Endothelial cell of umbilical vein (primary cell): ENCODE measurements at places on chromosomes 1 and 21.
A peak's percentile ranks its signal among the peaks of the same experiment; 100 is the strongest.

DNA sequence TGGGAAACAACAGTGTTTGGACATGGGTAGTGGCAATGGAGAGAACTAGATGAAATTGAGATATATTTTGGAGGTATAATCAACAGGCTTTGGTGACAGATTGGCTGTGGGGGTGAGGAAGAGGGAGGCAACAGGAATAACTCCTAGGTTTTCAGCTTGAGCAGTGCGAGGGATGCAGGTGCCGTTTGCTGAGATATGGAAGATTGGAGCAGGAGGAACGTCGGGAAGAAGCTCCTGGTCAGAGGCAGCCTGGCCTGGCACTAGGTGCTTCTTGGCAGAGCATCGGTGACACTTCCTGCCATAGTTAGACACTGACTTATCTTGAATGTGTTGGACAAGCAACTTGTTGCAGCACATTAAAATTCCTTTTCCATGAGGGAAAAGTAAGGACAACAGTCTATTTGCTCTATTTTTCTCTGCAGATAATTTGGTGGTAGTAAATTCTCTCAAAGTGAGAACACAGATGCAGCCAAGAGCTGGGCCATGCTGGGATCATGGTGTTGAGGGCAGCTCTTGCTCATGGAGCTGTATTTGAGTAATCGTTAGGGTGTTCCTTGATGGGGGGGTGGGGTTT is 21.5 kb upstream of the MYSM1 start:
- H3K4me1 ChIP-seq: peaks cover 32% of the 10 kb centered on the region
- DNase-seq: no peak
- H3K27me3 ChIP-seq: no peaks in the 10 kb centered on the region
- H3K27ac ChIP-seq: no peak overlapping the region
- no peak overlapping the region for H3K4me3 ChIP-seq
- H3K36me3 ChIP-seq: peaks cover 2% of the 10 kb centered on the region

- H3K27ac ChIP-seq: no peak overlapping the region
- H3K36me3 ChIP-seq: no peaks in the 10 kb centered on the region
- no peak for DNase-seq
Measured at GRCh38 chr1:215865060-215865459, 298.0 kb downstream of the KCTD3 start.

- H3K4me1 ChIP-seq: no peaks in the 10 kb centered on the region
- DNase-seq: no peak
- no peaks in the 10 kb centered on the region for H3K36me3 ChIP-seq
- H3K27ac ChIP-seq: no peak overlapping the region
- H3K27me3 ChIP-seq: peaks cover 30% of the 10 kb centered on the region
- H3K4me3 ChIP-seq: no peak overlapping the region
Measured at GRCh38 chr1:20366463-20367115, 75.9 kb downstream of the VWA5B1 start.

- no peak for DNase-seq
- no peak overlapping the region for H3K27ac ChIP-seq
- H3K36me3 ChIP-seq: no peaks in the 10 kb centered on the region
- no peak overlapping the region for H3K4me3 ChIP-seq
Measured at GRCh38 chr1:20265250-20265649, 25.4 kb upstream of the VWA5B1 start.

- DNase-seq: peak; percentile 78
- peak overlapping the region; percentile 26 for H3K27ac ChIP-seq
- no peaks in the 10 kb centered on the region for H3K36me3 ChIP-seq
- peaks cover 5% of the 10 kb centered on the region for H3K4me1 ChIP-seq
- H3K4me3 ChIP-seq: no peak overlapping the region
Measured at GRCh38 chr21:31173881-31174555, 135.7 kb upstream of the KRTAP19-8 start.

- H3K4me3 ChIP-seq: peak overlapping the region; percentile 42
- no peaks in the 10 kb centered on the region for H3K36me3 ChIP-seq
- peaks cover 14% of the 10 kb centered on the region for H3K4me1 ChIP-seq
- no peaks in the 10 kb centered on the region for H3K27me3 ChIP-seq
- H3K27ac ChIP-seq: peak overlapping the region; percentile 95
- DNase-seq: peak; percentile 66
Measured at GRCh38 chr1:27489501-27489972, 430 bp downstream of the WASF2 start.

- no peak overlapping the region for H3K4me3 ChIP-seq
- no peaks in the 10 kb centered on the region for H3K36me3 ChIP-seq
- H3K4me1 ChIP-seq: no peaks in the 10 kb centered on the region
- DNase-seq: peak; percentile 0
- H3K27ac ChIP-seq: no peak overlapping the region
Measured at GRCh38 chr1:109677459-109677858, 9.6 kb downstream of the GSTM2 start.

GRCh38 chr1:87146986-87147385 is 181.7 kb upstream of the LMO4 start:
- DNase-seq: no peak
- no peak overlapping the region for H3K4me3 ChIP-seq
- peaks cover 15% of the 10 kb centered on the region for H3K4me1 ChIP-seq
- no peak overlapping the region for H3K27ac ChIP-seq
- peaks cover 18% of the 10 kb centered on the region for H3K27me3 ChIP-seq

DNA sequence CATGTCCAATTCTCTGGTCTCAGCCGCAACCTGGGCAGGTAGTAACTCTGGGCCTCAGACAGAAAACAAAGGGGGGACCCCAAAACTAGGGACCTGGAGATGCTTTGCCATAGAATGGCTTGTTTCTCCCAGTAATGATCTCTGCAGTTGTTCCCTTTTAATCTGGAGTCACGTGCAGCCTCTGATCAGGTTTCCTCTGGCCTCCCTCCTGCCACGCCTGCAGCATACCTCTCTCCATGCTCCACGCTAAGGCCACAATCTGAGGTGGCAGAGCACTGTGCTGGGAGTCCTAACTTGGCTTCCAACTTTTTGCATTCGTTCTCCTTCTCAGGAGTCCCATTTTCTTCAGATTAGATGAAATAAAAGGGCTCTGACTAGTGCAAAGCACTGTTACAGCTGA is 1.9 kb downstream of the PABPC4 start:
- no peaks in the 10 kb centered on the region for H3K27me3 ChIP-seq
- no peak overlapping the region for H3K27ac ChIP-seq
- DNase-seq: no peak
- peaks cover 27% of the 10 kb centered on the region for H3K4me1 ChIP-seq
- H3K36me3 ChIP-seq: peaks cover 25% of the 10 kb centered on the region
